ENCODE measurements at places on chromosomes 6 and 20.

- DNase-seq: no peak
Observed at GRCh38 chr20:23612396-23612795, 6.7 kb upstream of the CST9 start.

DNA sequence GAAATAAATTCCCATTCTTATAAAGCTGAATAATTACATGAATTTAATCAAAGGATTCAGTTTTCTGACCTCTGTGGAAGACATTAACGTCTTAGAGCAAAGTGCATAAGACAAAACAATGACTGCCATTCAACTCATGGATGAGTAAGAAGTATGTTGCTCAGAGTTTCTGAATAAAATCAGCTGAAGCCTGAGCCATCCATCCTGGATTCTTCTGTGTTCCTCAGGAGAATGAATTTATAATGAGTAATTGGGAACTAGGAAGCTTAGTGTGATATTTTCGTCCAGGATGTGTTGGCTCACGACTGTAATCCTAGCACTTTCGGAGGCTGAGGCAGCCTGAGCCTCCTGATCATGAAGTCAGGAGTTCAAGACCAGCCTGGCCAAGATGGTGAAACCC lies 62.8 kb downstream of the PERP start:
- no peak for DNase-seq

- DNase-seq: no peak
Observed at GRCh38 chr20:21490105-21490504, 23.8 kb downstream of the NKX2-2 start.

DNA sequence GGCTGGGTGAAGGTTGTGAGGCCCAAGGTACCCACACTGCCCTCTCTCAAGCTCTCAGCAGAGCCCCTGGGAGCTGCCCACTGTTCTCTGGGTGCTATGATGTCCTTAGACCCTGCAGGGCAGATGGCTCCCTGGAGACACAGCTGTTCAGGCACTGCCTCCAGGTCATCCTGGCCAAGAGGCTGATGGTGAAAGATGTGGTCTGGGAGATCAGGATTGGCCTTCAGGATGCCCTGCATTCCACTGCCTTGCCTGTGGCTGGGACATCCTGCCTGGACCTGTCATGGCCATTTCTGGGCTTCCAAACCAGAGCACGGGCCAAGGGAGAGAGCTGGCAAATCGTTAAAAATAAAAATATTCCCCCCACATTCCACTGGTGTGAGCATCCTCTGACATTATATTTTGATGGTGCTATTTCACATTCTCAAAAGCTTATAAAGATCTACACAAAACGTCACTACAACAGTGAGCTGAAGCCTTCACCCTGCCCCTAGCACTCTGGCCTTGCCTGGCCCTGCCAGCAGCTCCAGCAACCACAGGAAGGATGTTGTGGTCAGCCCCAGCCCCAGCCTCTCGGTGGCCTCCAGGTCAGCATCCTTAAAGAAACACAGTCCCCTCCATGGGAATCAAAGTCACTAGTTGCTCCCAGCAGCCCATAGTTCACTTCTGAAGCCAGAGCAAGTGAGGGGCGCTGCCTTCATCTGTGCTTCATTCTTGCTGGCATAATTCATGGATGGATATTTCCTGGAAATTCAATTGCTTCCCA lies 13.5 kb upstream of the KCNK16 start:
- no peak for DNase-seq

DNA sequence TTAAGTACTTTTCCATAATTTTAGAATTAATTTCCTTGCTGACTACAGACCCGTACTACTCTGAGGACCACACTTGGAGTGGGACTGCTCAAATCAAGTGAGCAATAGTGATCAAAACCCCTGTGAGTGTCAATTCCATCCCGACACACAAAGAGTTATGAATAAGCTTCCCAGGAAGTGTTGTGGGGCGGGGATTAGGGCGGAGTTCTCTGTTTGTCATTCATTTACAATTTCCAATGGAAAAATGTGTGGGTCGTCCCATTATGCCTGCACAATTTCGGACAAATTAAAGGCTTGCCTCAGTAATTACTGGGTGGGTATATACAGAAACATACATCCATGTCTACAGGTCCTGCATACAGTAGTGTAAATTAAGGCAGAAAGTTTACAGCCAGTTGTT lies 84.2 kb downstream of the ISM1 start:
- no peak for DNase-seq
